ENCODE measurements at places on chromosomes 1 and 21.

DNA sequence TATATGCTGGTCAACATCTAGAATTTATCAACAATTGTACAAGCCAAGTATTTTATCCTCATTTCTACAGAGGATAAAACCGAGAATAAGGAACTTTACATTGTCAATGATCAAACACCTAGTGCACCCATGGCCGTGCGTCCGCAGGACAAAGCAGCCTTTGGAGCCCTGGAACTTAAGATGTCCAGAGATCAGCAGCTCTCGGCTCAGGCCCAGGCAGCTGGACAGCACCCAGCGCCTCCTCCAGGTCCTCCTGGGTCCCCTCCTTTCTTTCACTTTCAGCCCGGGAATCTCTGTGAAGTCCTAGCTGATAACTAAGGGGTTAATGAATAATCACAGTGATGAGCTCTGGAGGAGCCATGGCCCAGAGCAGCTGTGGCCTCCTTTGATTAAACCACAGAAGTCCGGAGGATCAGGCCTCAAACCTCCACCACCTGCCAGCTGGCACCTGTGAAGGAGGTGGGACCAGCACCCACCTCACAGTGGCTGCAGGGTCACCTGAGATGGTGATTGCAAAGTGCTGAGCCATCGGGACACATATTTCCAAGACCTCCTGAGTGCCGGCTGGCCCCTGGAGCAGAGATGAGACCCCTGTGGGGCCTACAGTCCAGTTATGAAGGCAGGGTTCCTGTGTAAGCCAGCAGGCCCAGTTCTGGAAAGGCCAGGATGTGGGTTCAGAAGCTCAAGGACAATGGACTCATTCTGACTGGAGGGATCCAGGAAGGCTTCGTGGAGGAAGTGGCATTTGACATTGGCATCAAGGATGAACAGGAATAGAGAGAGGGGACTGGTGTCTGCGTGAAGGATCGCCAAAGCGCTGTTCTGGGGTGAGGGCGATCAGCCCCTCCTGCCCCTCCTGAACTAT, 11.6 kb upstream of the SAMD11 start:
- no peak for DNase-seq

- no peak for DNase-seq
These were observed 2.8 kb downstream of the RAB4A start for GRCh38 chr1:229273507-229274232.

- no peak for DNase-seq
These were observed 121.3 kb downstream of the HUNK start for GRCh38 chr21:31993826-31994825.

DNA sequence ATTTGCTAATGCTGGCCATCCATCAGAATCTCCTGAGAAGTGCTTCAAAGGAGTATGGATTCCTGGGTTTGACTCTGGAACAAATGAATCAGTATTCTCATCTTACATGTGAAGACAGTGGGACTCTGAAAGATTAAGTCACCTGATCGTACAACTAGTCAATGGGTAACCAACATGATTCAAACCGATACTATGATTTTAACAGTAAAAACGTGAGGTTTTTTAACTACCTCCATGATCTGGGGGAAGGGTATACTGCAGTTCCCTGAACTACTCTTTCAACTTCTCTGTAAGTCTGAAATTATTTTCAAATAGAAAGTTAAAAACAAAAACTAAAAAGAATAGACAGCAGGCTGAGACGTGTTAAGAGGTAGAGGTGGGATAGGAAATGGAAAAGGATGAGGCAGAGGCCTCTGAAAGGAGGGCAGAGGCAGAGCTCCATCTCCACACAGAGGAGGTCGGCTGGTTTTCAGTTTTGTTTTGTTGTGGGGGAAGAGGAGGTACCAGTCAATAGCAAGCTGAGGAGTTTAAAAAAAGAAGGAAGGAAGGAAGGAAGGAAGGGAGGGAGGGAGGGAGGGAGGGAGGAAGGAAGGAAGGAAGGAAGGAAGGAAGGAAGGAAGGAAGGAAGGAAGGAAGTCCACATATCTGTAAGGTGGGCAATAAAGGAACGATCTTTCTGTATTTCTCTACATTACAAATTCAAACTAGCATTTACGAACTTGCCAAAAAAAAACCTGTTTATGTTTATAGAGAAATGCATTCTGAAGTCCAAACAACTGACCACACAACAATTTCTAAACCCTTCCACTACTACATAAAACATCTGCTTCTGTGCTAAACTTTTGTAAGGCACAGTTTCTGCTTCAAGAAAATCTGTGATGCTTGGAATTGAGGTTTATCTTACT, 213.1 kb downstream of the RERE start:
- DNase-seq: no peak

- no peak for DNase-seq
These were observed 287.5 kb downstream of the ASTN1 start for GRCh38 chr1:176876966-176877515.

GRCh38 chr1:224149709-224150108, 33.3 kb upstream of the DEGS1 start:
- no peak for DNase-seq

DNA sequence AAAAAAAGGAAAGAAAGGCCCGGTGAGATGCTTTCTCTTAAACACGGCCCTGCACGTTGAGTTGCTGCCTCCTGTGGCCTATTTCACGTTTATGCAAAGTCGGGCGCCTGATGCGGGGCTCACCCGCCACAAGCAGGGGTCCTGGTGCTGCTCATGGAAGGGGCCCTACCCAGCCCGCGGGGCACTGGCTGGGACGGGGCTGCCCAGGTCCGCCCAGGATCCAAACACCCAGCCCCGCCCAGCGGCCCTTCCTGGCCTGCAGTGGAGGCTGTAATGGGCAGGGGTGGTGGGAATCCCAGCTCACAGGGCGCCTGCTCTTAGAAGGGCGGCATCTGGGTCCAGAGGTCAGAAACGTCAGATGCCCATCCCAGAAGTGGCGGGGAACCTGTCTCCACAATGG, 1.6 kb downstream of the COL6A2 start:
- DNase-seq: no peak

DNA sequence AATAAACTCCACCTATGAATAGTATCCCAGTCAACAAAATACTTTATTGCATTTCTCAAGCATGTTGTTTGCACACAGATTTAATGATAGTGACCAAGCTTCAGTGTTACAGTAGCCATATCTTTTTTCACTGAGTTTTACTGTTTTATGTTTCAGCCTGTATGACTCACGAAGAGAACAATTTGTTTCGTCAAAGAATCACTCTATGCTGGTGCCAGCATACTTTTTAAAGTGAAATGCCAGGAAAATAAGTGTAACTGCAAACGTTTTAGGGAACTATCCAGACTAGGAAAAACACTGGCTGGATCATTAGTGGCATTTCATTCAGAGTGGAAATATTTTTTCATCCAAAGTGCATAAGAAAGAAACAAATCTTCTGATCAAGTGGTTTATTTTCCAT, 210.8 kb downstream of the COL11A1 start:
- DNase-seq: no peak

DNA sequence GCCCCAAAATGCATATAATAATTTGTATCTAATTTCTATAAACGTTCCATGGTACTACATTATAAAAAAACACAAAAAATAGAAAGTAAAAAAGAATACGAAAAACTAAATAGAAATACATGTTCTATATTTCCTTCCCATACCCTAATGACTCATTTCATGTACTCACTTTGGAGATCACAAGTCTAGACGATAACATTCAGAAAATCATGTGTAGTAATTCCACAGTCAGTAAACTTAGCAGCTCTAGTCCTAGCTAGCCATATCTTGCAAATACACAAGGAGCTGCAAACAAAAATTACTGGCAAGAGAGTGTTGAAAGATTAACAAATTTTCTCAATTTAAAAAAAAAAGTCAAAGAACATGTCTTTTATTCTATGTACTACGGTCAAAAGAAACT, 1.4 kb downstream of the GOLPH3L start:
- no peak for DNase-seq

DNA sequence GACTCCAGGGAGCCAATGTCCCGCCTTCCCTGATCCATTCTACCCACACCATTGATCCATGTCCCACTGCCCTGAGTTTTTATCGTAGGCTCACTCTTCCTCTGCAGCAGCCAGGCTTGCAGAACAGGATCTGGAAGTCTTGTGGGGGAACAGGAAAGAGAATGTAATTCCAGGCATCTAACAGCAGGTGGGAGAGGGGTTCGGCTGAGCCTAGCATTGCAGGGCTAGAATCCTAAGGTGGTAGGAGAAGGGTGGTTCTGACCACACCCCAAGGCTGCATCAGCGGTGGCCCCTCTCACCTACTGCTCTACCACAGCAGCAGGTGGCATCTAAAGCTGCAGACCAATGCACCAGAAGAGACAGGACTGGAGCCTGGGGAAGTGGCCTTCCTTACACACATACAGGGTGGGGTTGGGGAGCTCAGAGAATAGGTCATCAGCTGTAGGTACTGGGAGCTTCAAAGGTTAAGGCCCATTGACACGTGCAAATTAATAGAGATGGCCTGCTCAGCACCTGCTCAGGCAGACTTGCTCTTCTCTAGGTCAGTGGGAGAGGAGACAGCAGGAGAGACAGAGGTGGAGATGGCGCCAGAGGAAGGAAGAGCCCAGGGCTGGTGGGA, 20.5 kb downstream of the KNCN start:
- no peak for DNase-seq

DNA sequence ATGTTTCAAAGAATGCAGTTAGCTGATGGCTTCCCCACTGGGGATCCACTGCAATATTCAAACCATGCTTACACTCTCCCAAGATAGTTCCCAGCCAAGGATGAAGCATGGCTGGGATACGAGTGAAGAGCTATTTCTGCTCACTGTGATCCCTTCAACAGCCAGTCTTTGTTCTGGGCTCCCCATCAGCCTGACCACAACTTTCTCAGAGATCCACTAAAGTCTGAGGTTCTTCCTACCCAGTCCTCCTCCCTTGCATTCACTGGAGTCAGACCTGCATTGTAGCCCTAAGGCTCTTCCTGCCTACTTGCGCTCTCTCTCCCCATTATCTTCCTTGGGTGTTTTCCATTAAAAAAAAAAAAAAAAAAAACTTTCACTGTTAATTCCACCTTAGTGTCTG, 101.4 kb downstream of the TTLL7 start:
- DNase-seq: no peak

GRCh38 chr1:154943649-154944400, 7.3 kb upstream of the PMVK start:
- DNase-seq: peak; percentile 46

- DNase-seq: no peak
These were observed 322.9 kb downstream of the DISC1 start for GRCh38 chr1:231949277-231950091.

- no peak for DNase-seq
These were observed 631.9 kb upstream of the ADGRL4 start for GRCh38 chr1:79638382-79638781.

- DNase-seq: no peak
These were observed 41.1 kb downstream of the IL6R start for GRCh38 chr1:154446292-154446691.

DNA sequence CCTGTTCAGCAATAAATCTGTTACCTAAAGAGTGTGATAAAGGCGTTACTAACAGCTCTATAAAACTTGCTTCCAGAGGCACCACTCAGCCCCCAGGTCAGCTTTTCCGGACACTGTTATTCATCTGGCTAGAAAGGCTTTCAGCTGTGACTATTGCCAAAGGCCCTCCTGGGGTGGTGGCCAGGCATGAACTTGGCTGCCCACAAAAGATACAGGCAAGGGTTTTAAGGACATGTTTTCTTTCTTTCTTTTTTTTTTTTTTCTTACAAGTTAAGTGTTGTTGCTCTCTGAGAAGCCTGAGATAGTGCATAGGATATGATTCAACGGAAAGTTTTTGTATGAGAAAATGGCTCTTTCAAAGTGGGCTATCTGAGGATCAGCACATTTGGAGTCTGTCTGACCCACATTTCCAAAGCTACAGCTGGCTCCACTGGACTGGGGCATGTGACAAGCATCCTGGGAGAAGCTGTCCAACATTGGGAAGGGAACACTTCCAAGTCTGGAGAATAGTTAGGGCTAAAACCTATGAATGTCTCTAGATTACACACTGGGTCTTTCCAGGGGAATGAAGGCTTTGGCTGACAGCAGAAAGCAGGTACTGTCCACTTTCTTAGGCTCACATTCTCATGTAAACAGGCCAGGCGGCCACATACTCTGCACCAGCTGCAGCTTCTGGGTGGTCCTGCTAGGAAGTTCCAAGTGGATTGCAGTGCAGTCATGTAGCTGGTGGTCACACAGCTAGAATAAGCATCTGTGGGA, 639.7 kb downstream of the LMO4 start:
- DNase-seq: no peak

DNA sequence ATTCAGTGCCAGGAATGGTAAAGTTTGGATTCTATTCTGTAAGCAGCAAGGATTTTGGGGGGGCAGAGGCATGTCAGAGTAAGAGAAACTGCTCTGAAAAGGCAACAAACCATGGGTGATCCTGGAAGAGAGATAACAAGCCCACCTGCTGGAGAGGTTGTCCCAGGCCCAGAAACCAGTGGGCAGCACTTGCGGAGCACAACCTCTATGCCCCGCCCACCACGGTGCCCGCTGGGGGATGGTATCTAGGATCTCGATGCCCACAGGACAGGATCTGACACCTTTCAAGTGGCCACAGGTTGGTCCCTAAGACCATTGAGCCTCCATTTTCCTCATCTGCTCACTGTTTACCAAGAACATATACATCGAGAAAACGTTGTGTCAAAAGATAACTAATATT, 20.3 kb upstream of the MUL1 start:
- no peak for DNase-seq

DNA sequence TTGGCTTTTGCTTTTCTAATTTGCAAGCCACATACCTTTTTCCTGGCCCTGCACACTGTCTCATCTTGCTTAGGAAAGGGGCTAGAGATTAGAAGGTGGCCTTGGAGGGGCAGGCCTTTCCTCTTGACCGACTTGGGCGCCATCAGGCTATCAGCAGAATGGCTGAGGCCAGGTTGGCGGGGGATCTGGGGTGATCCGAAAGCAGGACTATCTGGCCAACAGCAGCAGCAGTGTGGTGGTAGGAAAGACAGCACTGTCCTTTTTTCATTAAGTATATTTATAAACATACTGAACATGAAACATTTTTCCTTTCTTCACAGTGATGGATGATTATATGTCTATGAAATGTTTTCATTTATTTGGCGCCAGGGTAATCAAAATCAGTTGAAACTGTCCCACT, 23.5 kb upstream of the RUNX1 start:
- DNase-seq: no peak

DNA sequence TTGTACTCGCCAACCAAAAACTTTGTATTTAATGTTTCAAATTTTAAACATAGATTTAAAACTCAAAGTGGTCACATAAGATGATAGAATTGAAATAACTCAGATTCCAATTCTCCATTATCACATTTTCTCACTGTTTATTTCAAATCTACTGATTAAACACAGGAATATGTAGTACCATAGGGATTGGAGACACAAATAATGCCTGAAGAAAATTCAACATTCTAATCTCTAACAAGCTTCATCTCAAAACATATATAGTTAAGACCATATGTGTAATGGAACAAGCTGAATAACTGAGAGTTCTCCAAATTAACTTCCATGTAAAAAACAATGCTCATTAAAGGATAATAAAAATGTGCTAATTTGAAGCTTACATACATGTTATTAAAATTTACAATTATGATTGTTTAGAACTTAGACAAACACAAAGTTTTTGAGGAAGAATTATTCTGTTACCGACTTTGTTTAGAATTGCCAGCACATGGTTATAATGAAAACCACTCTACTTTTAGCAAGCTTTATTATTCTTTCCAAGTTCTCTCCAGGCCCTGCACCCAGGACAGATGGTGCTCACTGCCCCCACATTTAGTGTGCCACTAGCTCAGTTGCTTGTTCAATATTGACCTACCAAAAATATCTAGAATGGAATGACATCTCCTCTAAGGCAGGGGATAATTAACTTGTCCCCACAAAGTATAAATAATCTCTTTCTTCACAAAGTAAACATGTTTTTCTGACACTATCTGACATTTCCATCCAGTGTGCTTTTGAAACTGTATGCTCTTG, 467.2 kb downstream of the TTLL7 start:
- DNase-seq: no peak

Data from NCI-H1436 (cell line).